ENCODE measurements at places on chromosomes 16 and 17. TPM values are rescaled to one million over a fixed set of nuclear protein-coding genes. Genes with fewer than 3 reads are reported as not detected.

DHRS7C gene
- total RNA-seq: not detected

ABCC12 gene
- total RNA-seq: not detected

GRB7 gene
- total RNA-seq: 51.9 TPM

MYO1C gene
- total RNA-seq: 227 TPM

NEK8 gene
- 7.0 TPM for total RNA-seq

EVI2A gene
- not detected for total RNA-seq

SERPINF2 gene
- total RNA-seq: 2.5 TPM

MATCAP1 gene
- 38.7 TPM for total RNA-seq

CES5A gene
- total RNA-seq: not detected

CENPN gene
- 76.7 TPM for total RNA-seq

ERN2 gene
- total RNA-seq: 0.47 TPM

All from HCT116 (cell line).